Progenitor cell of endocrine pancreas (in vitro differentiated cells): ENCODE measurements at places on chromosomes 2 and 18. TPM values are rescaled to one million over a fixed set of nuclear protein-coding genes. Genes with fewer than 3 reads are reported as not detected.
A peak's percentile ranks its signal among the peaks of the same experiment; 100 is the strongest.

Gene CRYGD
- not detected in 2 replicates for total RNA-seq

Gene SPATS2L
- 110 and 121 TPM in 2 replicates for total RNA-seq

DNA sequence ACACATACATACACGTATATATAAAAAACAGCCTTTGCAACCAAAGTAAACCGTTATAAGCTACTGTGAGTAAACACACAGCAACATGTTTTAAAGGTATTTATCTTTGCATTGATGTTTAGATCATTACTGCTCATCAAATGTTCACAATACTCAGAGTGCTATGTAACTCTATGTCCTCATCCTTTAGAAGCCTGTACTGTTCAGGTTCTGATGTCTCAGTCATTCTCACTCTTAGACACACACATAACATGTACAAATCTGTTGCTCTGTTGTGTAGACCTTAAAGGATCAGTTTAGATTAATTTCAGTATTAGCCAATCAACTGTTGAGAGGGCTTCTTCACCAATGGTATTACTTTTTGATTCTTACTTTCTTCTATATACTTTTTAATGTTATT lies 139.7 kb upstream of the ITGB6 start:
- H3K4me3 ChIP-seq = no peak overlapping the region
- H3K4me1 ChIP-seq = no peaks in the 10 kb centered on the region
- H3K36me3 ChIP-seq = peaks cover 3% of the 10 kb centered on the region
- no peak for DNase-seq
- H3K27ac ChIP-seq = no peak overlapping the region

- H3K4me1 ChIP-seq = peaks cover 7% of the 10 kb centered on the region
- no peaks in the 10 kb centered on the region for H3K36me3 ChIP-seq
- DNase-seq = no peak
- H3K4me3 ChIP-seq = no peak overlapping the region
- H3K27ac ChIP-seq = no peak overlapping the region
Observed at GRCh38 chr2:137912371-137912770, 51.9 kb upstream of the HNMT start.

GRCh38 chr2:27781496-27781895 lies 10.0 kb downstream of the MRPL33 start:
- DNase-seq = no peak
- peaks cover 7% of the 10 kb centered on the region for H3K36me3 ChIP-seq
- peaks cover 3% of the 10 kb centered on the region for H3K4me1 ChIP-seq
- no peak overlapping the region for H3K4me3 ChIP-seq

- no peak for DNase-seq
- peak overlapping the region; percentile 98 for H3K4me3 ChIP-seq
Observed at GRCh38 chr2:12718711-12719399, 2.1 kb downstream of the TRIB2 start.

DNA sequence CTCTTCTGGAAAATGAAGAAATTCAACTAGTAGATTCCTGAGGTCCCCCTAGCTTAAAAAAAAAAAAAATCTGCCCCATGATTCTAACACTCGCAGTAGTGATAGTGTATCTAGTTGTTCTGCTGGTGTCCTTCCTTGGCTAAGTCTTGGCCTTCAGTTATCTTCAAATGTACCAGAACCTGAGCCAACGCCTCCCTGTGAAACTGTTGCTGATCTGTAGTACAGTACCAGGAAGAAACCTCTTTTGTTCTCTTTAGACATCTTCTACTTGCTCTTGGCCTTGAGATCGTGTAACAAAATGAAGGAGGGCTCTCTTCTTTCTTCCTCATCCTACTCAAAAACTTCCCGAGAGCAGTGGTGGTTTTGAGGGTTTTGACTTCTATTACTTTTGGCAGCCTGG lies 31.0 kb downstream of the PLEK start:
- H3K4me1 ChIP-seq = no peaks in the 10 kb centered on the region
- H3K27ac ChIP-seq = no peak overlapping the region
- no peaks in the 10 kb centered on the region for H3K36me3 ChIP-seq
- no peak for DNase-seq
- H3K27me3 ChIP-seq = peaks cover 27% of the 10 kb centered on the region
- no peak overlapping the region for H3K4me3 ChIP-seq

DNA sequence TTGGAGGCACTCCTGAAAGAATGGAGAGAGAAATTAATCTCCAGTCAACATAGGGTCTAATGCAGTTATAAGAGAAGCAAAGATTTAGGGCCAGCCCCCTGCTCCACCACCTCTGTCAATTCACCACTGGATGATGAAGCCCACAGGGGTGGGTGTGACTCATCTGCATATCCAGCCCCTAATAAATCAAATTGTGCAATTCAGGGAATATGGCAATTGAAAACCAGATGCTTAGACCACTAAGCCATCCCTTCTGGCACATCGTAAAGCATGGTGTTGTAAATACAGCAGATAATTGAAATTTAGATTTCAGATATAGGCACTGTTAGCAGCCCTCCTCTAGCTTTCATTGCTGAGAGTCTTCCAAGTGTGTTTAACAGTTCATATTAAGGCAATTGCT lies 541.4 kb downstream of the PARD3B start:
- DNase-seq = no peak
- no peak overlapping the region for H3K4me3 ChIP-seq
- H3K4me1 ChIP-seq = no peaks in the 10 kb centered on the region
- peaks cover 1% of the 10 kb centered on the region for H3K36me3 ChIP-seq

GRCh38 chr2:30235859-30236535 lies 4.7 kb downstream of the LBH start:
- no peak overlapping the region for H3K27ac ChIP-seq
- H3K4me3 ChIP-seq = no peak overlapping the region
- peaks cover 3% of the 10 kb centered on the region for H3K27me3 ChIP-seq
- peaks cover 24% of the 10 kb centered on the region for H3K36me3 ChIP-seq
- H3K4me1 ChIP-seq = peaks cover 16% of the 10 kb centered on the region
- DNase-seq = no peak

DNA sequence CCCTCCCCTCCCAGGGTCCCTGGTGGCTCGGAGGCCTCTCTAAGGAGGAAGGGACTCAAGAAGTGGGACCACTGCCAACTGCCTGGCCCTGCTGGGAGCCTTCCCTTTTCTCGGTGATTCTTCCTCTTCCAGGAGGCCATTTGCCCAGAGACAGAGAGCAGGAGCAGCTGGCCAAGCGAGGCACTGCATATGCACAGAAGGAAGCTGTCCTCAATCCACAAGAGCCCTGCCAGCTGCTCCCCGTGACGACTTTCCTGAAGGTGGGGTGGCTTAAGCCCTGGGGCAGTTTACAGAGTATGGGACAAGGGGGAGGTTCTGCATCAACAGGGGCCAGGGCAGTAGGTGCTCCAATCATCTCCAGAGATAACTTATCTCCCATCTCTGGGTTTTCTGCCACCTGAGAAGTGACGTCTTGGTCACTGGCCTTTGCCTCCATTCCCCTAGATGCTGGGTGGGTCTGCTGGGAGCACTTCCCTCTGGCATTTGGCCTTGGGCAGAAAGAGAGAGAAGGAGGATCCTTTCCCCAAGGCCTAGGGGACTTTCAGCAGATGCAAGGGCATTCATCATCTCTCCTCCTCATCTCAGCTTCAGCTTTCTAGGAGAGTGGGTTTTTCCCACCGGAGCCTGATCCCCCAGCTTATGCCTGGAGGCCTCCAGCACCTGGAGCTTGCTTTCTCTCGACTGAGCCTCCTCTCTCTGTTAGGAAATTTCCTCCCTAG lies 28.5 kb downstream of the CIB4 start:
- peaks cover 20% of the 10 kb centered on the region for H3K27me3 ChIP-seq
- peaks cover 42% of the 10 kb centered on the region for H3K4me1 ChIP-seq
- no peak overlapping the region for H3K27ac ChIP-seq
- H3K36me3 ChIP-seq = no peaks in the 10 kb centered on the region
- peak; percentile 5 for DNase-seq
- H3K4me3 ChIP-seq = no peak overlapping the region

DNA sequence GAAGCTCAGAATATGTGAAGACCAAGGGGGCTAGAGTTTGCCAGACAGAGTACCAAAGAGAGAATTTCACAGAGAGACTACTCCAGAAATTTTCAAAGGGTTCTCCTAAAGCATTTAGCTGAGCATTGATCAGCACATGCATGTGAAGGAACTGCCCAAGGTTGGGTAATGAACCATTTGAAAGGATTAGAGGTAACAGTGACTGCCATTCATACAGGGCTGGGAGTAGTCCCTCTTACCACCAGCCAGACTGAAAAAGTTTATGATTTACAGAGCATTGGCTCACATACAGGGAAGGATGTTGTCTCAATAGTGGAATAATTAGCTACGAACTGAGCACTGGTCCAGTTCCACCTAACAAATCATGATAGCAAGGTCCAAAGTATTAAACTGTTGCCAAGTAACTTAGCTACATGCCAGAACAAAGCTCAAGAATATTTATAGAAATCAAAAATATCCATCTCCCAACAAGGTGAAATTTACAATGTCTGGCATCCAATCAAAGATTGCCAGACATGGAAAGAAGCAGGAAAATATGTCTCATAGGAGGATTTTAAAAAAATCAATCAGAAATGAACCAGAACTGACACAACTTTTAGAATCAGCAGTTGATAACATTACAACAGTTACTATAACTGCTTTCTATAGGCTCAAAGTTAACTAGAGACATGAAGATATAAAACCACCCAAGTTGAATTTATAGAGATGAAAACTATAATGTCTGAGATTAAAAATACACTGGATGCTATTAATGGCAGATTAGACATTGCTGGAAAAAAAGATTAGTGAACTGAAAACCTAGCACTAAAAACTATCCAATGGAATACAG lies 25.7 kb upstream of the RNF103 start:
- H3K36me3 ChIP-seq = peaks cover 4% of the 10 kb centered on the region
- H3K27ac ChIP-seq = no peak overlapping the region
- DNase-seq = no peak

DNA sequence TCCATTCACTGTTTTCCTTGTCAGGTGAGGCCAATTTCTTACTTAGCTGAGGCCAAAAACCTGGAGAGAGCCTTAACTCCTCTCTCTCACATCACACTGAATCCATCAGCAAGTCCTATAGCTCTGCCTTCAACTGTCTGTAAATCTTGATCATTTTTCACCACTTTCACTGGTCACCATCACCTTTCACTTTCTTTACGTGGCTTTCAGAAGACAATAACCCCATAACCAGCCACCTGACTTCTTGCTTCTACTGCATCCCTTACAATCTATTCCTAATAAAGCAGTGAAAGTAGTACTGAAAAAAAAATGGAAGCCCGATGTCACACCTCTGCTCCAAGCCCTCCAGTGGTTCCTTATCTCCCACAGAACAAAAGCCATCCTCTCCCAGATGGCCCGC lies 7.7 kb downstream of the LOXL3 start:
- H3K27me3 ChIP-seq = peaks cover 24% of the 10 kb centered on the region
- no peak for DNase-seq
- H3K4me3 ChIP-seq = no peak overlapping the region
- H3K4me1 ChIP-seq = peaks cover 8% of the 10 kb centered on the region
- no peaks in the 10 kb centered on the region for H3K36me3 ChIP-seq
- H3K27ac ChIP-seq = no peak overlapping the region
